ENCODE measurements at places on chromosomes 3 and 15. TPM values are rescaled to one million over a fixed set of nuclear protein-coding genes. Genes with fewer than 3 reads are reported as not detected.

Gene ATR
- total RNA-seq, result 29.3 TPM

DNA sequence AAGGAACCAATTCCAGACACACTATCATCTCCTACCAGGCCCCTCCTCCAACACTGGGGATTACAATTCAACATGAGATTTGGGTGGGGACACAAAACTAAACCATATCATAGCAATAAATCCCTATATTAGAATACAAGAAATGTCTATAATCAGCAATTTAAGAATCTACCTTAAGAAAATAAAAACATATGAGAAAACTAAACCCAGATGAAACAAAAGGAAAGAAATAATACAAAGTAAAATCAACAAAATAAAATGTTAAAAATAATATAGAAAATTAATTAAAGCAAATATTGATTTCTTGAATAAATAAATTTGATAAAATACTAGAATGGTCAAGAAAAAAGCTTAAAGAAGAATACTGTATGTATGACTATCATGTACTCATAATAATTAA is 6.1 kb upstream of the OSTN start:
- no peak for DNase-seq

GRCh38 chr15:52924630-52925029 is 134.5 kb upstream of the ONECUT1 start:
- no peak for DNase-seq

DNA sequence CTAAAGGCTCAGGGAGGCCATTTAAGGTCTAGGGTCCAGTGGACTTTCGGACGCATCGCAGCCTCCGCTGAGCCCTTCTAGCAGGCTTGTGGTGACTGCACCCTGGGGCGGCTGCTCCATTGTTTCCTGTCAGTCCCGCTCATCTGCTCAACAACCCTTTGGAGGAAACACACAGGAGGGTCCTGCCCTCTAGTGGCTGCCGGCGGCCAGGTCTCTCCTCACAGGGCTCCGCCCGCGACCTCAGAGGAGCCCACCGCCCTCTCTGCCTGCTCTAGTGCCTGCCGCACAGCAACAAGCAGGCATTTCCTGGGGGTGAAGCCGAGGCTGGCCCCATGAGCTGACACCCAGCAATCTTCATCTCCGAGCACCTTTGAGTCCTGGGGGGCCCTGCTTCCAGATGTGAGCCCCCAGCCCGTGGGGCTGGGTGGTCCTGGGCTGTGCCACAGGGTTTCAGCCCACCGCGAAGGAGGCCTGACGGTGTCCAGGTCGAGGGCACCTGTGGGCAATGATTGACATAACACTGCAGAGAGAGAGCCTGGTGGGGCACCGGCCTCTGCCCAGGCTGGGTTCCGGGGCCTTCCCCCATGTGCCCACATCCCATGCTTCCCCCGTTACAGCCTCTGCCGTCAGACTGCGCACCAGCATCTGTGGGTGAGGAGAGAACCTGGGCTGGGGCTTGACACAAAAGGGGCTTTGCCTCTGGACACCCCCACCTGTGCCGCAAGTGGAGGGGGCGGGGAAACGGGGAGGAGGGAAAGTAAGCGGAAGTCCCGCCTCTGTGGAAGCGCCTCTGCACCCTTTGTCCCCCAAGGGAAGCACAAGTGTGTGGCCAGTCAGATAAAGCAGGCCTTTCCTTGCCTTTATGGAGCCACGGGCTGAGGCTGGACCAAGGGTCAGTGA is 27.0 kb upstream of the SFMBT1 start:
- DNase-seq, result peak; percentile 50

DNA sequence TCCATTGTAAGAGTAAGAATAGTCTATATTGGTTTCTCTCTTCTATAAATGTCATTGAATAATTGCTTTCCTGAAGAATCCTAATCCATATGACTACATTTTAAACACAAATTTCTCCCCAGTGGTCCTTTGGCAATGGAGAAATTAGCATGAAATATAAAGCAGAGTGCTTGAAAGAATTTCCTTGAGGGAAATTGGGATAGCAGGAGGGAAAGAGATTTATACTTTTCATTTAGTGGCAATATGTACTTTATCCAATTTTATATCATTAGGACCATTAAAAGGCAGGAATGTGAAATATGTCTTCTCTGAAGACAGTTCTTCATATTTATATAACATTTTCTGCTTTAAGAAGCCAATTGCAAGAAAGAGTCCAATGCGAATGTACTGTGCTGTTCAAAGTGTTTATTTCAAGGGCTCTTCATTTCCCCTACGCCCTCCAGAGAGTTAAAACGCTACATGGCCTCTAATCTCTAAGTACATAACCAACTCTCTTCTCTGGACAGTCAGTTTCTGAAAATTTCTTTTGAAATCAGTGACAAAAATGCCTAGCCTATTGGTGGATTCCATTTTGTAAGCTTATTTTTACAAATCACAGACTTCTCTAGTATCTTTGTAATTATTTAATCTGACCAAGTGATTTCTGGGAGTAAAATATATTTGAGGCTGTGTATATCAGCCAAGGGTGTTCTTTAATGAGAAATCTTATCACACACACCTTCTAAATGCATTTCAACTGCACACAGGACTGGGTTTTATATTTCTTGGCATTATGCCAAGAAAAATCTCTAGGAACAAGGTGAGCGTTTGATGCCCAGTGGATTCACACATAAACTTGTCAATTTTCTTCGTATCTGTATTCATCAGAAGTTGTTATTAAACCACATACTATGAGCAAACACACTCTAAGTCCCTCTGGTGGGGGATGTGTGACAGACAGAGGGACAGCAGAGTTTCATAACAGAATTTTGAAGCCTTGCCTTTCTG is 51.2 kb downstream of the KCNAB1 start:
- DNase-seq, result no peak

Gene MEIS2
- total RNA-seq, result 14.9 TPM

Gene ALPK3
- total RNA-seq, result 0.11 TPM

Gene SPCS1
- 142 TPM for total RNA-seq

DNA sequence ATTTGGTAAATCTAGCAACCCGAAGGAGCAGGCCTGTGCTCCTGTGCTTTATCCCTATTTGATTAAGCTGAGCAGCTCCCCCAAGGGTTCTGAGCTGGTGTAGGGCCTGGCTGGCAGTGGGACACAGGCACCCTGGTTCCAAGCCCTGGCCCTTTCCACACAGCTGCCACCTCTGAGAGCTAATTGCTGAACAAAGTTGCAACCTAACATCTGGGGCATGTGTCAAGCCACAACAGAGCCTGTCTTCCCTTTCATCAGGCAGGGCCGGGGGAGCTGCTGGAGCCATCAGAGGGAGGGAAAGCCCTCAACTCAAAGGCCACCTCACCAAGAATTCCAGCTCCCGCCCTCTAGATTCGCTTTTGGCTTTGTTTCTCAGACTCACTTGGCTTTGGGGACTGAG is 17.1 kb upstream of the MRPS22 start:
- DNase-seq, result no peak

GRCh38 chr15:38514601-38515000 is 50.0 kb downstream of the RASGRP1 start:
- no peak for DNase-seq

Gene IGDCC3
- not detected for total RNA-seq

Gene ZDHHC23
- 1.7 TPM for total RNA-seq

DNA sequence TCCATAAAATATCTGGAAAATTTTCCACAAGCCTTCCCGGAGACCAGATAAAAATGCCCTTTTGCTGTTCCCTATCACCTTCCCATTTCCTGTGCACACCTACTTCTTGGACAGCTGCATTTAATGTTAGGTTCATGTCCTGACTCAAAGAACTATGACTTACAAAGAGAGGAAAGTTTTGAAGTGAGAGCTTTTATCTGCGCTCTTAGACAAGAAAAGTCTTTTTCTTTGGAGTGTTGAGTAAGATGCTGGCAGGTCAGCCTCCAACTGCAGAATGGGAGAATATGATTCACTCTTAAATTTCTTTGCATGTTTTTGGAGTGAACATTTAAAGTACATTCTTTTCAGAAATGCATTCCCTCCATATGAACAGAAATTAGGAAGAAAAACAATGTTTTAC is 147.3 kb upstream of the DPH6 start:
- peak; percentile 45 for DNase-seq

GRCh38 chr15:68504681-68505170 is 72.8 kb upstream of the ITGA11 start:
- DNase-seq, result no peak

Gene AGBL1
- total RNA-seq, result not detected

DNA sequence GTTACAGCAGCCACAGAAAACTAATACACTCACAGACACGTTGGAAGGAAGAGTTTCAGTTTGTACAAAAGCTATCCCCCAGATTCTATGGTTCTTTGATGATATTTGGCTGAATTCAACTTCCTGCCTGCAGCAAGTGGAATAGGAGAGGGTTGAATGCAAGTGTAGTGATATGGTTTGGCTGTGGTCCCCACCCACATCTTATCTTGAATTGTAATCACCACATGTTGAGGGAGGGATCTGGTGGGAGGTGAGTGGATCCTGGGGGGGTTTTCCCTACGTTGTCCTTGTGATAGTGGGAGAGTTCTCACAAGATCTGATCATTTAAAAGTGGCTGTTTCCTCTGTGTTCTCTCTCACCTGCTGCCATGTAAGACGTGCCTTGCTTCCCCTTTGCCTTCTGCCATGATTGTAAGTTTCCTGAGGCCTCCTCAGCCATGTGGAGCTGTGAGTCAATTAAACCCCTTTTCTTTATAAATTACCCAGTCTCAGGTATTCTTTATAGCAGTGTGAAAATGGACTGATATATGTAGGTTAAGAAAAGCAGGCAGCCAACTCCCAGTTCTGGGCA is 29.8 kb downstream of the NMNAT3 start:
- no peak for DNase-seq

DNA sequence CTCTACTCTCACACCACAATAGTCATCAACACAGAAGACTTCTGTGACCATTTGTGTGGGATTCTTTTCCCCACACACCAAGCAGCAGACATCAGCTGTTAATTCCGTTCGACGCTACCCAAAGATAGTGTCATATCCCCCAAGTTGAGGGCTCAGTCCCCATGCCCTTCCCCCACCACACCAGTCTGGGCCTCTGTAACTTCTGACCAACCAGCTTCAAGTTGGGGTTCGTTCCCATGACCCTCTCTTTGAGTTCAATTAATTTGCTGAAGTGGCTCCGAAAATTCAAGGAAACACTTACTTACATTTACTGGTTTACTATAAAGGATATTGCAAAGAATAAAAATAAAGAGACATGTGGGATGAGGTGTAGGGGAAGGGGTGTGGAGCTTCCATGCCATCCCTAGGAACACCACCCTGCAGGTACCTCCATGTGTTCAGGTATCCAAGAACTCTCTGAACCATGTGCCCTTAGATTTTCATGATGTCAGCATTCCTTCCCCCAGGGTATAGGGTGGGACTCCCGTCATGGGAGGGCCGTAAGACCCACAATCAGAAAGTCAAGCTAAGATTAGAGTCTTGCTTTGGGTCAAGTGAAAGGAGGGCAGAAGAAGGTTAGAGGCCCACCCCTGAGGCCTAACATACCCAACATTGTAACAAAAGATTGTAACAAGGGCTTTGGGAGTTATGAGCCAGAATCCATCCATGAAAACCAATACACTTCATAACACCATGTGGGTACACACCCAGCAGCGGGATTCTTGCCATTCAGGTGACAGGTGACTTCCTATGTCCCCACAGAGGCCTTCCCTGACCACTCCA is 82.7 kb downstream of the BTLA start:
- no peak for DNase-seq

- no peak for DNase-seq
Observed at GRCh38 chr3:172321035-172321434, 127.2 kb downstream of the GHSR start.

DNA sequence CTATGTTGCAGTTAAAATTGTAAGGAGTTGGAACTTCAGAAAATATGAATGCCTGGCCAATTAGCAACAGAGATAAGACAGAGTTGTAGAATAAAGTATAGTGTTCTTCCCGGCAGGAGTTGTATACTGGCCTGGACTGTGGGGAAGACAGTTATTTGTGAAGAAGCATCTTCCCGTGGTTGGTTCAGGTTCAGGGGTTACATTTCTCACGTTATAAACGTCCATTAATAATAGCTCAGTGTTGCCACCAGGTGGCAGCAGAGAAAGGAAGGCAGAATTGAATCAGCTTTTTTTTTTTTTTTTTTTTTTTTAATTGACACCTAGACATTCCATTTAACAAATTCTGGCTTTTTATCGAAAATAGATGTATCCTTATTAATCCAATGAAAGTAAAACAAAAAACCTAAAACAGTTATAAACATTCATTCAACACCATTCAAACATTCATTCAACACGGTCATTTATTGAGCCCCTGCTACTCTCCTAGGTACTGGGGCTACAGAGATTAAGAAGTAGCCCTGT is 66.4 kb upstream of the NR2E3 start:
- DNase-seq, result no peak

- DNase-seq, result no peak
Observed at GRCh38 chr15:96583671-96584070, 253.2 kb downstream of the NR2F2 start.

- no peak for DNase-seq
Observed at GRCh38 chr3:126983276-126983652, 349 bp downstream of the PLXNA1 start.

DNA sequence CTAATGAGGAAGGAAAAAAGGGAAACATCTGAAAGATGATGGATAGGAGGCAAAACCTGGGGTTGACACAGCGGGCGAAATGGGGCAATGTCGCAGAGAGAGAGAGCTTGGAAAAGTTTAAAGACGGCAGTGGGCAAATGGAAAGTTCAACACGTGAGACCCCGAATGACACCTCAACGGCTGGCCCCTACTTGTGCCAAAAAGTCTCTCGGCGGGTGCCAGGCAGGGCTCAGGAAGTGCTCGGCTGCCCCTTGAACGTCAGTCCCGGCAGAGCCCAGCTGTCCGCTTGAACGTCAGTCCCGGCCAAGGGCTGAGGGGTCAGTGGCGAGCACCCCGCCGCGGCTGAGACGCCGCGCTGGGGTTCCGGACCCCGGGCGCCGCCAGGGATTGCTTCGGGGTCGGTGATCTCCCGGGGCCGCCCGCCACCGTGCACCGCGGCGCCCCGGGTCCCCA is 658 bp downstream of the EOGT start:
- no peak for DNase-seq

DNA sequence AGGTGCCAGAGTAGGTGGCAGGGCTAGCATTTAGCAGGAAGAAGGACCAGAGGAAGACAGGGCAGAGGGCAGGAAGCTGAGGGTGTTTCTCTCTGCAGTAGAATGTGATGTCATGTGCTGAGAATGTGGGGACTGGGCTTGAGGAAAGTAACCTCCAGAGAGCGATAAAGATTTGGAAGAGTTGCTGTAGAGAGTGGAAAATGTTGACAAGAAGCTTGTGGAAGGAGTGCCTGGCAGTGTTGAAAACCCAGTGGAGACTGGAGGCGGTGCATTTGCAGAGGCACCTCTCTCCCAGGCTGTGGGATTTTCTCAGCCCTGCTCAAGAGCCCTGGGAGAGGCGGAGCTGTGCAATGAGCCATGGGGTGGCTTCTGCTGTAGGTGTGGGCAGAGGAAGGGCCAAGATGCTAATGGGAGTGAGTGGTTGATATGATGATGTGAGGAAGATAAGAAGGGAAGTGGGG is 54.8 kb downstream of the MESD start:
- DNase-seq, result no peak

Data from foreskin keratinocyte (primary cell).